ENCODE measurements at places on chromosomes 3 and 15.

DNA sequence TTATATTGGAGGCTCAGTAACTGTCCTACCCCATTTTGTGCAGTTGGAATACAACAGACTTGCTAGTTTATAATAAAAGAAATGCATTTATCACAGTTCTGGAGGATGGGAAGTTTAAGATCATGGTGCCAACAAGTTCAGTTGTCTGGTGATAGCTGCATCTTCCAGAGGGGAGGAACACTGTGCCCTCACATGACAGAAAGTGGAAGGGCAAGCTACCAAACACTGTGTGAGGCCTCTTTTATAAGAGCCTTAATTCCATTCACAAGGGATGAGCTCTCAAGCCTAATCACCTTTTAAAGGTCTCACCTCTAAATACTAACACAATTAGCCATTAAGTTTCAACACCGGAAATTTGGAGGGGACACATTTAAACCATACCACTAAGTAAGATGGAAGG, 1073.9 kb downstream of the PLOD2 start:
- DNase-seq: no peak

- no peak for DNase-seq
Measured at GRCh38 chr3:16886303-16886683, 1.5 kb downstream of the PLCL2 start.

DNA sequence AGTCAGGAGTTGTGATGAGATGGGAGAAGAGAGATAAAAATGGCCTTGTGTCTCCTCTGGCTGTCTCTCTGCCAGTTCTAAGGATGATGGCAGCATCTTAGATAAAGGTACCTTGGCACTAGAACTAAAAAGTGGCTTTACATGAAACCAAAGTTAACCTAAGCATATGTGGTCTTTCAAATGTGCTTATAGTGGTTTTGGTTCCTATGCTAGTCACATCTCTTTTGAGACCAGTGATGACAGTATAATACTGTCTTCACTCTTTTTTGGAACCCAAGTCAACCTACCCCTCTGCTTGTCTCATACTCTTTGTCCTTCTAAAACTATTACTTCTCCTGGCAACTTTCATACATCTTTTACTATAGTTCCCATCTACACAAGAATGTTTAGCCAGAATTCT, 142.2 kb upstream of the SATB1 start:
- DNase-seq: no peak

DNA sequence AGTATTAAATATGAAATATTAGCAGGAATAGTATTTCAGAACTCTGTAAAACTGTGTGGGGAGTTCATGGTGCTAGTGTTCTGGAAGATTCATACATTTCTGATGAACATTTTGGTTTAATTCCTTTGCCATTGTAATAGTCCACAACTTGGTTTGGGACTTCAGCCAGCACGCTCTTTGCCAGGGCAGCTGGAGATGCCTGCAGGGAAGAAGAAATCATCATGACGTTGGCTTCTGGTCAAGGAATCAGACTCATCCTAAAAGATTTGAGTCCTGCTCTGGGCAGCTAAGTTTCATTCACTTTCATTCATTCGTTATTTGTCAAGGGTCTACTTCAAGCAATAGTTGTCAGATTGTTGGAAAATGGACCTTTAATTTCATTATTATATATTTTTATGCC, 32.4 kb upstream of the MRPL3 start:
- DNase-seq: no peak

DNA sequence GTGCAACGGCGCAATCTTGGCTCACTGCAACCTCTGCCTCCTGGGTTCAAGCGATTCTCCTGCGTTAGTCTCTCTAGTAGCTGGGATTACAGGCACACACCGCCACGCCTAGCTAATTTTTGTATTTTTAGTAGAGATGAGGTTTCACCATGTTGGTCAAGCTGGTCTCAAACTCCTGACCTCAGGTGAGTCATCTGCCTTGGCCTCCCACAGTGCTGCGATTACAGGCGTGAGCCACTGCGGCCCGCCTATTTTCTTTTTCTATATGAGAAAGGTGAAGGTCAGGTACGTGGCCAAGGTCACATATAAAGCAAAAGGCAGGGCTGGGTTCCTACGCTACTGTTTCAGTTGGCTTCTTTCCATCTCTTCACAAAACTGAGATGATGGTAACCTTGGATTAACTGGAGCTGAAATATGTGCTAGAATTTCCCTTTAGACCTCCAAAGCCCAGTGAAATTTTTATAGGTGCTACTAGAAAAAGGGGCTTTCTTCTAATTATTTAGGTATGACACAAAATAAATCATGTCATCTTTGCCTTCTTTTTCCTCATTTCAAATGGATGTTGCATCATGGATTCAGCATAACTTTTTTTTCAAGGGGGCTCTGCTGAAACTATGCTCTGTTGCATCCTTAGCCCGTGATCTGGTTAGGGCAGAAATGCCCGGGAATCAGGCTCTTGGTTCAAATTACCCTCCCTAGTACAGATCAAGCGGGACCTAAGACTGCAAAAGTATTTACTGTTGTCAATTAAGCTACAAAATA, 68.5 kb downstream of the MYO1E start:
- DNase-seq: no peak

DNA sequence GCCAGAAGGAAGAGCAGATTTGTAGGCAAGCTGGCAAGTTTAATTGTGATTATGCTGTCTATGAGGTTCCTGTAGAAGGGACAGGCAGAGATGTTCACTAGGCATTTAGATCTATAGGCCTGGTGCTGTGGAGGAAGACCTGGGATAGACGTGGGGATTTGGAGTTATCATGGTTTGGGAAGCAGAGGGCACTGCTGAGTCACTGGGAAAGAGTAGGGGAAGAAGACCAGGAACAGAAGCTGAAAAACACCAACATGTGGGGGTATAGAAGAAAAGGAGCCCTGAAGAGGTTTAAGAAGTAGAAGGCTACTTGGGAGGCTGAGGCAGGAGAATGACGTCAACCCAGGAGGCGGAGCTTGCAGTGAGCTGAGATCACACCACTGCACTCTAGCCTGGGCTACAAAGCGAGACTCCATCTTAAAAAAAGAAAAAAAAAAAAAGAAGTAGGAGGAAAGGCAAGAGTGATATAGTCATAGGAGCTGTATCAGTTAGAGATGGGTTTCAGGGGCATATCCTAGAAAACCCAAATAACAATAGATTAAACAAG, 19.3 kb downstream of the GRK7 start:
- DNase-seq: no peak

- DNase-seq: no peak
Measured at GRCh38 chr3:32246079-32246675, 7.7 kb downstream of the CMTM8 start.

GRCh38 chr3:26556637-26557036, 65.9 kb upstream of the LRRC3B start:
- DNase-seq: no peak

DNA sequence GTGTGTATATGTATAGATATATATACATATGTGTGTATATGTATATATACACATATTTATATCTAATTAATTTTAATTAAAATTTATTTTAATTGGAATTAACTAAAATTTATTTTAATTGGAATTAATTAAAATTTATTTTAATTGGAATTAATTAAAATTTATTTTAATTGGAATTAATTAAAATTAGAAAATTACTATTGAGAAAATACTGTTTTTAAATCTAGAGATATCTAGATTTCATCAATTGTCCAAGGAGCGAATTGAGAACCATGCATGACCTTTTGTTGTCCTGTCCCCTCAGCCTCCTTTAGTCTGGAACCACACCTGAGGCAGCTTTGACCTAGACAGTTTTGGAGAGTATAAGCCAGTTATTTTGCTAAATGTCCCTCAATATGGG, 1.8 kb downstream of the MOBP start:
- DNase-seq: no peak

GRCh38 chr3:128488636-128488990, 4.4 kb downstream of the GATA2 start:
- no peak for DNase-seq

GRCh38 chr15:70269991-70270751, 172.5 kb upstream of the TLE3 start:
- DNase-seq: no peak

- peak; percentile 71 for DNase-seq
Measured at GRCh38 chr3:36992806-36993325, at the start of gene EPM2AIP1. TSS of gene EPM2AIP1 (minus strand) at chr3:36993131. CDS start at chr3:36993077, 54 bp downstream.

DNA sequence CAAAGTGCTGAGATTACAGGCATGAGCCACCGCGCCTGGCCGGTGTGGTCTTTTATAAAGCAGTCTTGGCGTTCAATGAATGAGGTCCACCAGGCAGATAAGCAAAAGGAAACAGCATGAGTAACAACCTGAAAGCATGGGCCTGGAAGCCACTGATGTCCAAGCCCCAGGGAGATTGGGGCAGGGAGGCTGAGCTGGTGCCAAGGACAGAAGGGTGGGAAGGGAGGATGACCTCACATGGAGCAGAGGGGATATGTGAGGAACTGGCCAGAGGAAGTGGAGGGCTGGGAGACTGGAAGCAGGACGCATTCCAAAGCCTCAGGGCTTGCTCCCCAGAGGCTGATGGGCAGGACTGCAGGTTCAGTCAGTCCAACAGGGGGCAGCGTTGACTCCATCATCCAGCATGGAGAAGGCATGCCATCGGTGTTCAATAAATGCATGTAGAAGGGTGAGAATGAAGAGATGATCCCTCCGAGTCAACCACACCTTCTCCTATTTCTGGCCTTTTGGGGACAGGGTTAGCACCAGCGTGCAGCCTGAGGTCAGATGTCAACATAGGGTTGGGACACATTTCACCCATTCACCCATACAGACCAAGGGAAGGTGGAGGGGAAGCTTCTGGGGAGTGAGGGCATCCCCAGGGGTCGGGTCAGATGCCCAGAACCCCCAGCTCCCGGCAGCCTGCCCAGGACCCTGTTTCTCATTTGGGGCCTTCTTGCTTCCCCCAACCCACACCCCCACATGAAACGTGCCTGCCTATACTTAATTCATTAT, 14.8 kb downstream of the MYL3 start:
- DNase-seq: no peak

DNA sequence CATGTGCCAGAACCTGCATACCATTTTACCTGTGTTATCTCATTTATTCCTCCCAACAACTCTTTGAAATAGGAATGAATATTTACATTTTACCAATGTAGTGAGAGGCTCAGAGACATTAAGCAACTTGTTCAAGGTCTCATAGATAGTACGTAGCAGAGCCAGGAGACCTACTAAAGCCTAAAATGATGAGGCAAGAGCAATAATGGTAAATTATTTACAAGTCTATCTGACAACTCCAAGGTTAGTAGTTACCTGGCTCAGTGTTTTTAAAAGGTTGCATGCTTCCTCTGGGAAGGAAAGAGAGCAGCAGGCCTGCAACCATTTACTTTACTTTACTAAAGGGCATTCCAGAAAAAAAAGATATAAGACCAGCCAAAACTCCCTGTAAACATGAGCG, 103.0 kb downstream of the CFAP20DC start:
- DNase-seq: no peak

- DNase-seq: no peak
Measured at GRCh38 chr15:99097441-99098410, 7.2 kb upstream of the SYNM start.

DNA sequence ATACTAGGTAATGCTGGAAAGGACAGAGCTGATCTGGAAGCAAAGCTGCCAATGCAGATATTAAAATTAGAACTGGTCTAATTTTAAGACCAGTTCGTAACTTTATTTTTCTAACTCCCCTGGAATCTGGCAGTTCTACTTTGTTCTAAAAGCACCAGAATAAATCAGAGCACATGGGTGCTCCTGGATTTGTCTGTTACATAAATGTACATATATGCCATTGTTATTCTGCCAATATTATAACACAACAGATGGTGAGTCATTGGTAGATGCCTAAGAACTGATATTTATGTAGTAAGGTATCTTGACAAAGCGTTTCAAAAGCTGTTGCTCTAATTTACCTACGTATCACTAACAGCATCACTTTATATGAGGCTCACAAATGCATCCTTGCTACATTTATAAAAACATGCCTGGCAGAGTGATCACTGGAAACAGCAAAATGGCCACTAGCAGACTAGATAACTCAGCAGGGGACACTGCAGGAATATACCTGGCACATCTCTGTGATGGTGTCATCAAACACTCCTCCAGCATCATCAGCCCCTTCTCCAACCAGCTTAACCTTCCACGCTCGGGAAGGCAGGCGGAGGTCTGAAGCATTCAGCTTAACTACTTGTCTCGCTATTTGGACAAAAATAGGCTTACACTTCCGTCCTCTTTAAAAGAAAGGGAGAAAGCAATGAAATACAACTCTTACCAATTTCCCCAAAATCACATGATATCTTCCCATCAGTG, 26.2 kb downstream of the FBXL22 start:
- DNase-seq: no peak

GRCh38 chr3:42666022-42666421, 12.5 kb downstream of the ZBTB47 start:
- no peak for DNase-seq

DNA sequence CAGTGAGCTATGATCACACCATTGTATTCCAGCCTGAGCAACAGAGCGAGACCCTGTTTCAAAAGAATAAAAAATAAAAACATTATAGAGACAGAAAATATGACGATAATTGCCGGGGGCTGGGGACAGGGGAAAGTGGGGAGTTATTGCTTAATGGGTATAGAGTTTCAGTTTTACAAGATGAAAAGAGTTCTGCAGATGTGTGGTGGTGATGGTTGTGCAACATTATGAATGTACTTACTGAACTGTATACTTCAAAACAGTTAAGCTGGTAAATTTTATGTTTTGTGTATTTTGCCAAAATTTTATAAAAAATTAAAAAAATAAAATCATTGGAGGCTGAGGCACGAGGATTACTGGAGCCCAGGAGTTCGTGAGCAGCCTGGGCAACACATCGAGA, 24.8 kb upstream of the ZNF774 start:
- DNase-seq: no peak

DNA sequence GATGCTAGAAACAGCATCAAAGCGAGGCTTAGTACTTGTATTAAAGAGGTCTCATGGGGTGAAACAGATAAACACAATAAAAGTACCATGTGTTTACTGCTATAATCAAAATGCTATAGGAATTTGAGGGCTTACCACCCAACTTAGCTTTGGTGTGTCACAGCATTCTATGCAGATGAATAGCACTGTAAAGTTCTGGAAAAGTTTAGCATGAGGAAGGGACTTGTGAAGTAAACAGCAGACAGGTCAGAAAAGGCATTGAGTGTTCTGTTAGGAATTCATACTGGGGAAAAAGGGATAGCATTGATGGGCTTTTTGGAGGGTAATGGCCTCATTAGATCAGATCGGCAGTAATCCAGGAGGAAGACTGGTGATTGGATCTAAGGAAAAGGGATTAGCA, 505.3 kb downstream of the NLGN1 start:
- DNase-seq: no peak

DNA sequence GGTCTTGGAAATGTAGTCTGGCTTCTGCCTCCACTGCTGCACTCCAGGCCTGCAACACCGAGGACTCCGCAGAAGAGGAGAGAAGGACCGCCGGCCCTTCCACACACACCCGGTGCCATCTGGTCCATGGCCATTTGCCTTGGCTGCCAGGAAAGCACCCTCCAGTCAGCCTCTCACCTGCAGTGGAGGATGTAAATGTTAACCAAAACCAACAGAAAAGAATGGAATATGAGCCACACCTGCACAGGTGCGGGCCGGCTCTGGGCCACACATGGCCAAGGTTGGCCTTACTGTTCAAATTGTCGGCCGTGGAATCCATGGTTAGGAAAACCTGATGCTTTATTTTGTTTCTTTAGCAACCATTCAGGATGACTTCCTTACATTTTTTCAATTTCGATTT, 178.3 kb upstream of the C2CD4B start:
- DNase-seq: no peak
